ENCODE measurements at places on chromosomes 3 and 15. TPM values are rescaled to one million over a fixed set of nuclear protein-coding genes. Genes with fewer than 3 reads are reported as not detected.

- DNase-seq: no peak
These were observed 12.4 kb downstream of the MAP1A start for GRCh38 chr15:43529587-43530345.

DNA sequence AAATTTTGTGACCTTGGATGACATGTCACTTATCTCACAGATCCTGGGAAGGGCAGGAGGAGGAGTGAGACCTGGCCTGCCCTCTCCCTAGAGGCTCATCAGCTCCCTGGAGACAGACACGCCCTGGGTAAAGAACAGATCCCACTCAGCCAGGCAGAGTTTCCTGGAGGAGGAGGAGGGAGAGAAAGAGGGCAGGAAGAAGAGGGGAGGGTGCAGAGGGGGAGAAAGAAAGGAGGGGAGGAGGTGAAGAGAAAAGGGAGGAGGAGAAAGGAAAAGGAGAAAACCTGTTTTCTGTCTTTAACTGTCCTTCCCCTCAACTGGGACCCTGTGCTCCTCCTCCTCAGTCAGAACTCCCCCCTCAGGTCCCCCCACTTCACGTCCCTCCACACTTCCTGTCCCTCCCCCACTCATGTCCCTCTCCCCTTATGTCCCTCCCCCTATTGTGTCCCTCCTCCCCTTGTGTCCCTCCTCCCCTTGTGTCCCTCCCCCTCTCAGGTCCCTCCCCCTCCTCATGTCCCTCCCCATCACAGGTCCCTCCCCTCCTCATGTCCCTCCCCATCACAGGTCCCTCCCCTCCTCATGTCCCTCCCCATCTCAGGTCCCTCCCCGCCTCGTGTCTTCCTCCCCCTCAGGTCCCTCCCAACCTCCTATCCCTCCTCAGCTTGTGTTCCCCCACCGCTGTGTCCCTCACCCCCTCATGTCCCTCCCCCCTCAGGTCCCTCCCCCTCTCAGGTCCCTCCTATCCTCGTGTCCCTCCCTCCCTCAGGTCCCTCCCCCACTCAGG is 52.3 kb upstream of the CGNL1 start:
- peak; percentile 60 for DNase-seq

- peak; percentile 41 for DNase-seq
These were observed 143.2 kb upstream of the HACD2 start for GRCh38 chr3:123728014-123728413.

DNA sequence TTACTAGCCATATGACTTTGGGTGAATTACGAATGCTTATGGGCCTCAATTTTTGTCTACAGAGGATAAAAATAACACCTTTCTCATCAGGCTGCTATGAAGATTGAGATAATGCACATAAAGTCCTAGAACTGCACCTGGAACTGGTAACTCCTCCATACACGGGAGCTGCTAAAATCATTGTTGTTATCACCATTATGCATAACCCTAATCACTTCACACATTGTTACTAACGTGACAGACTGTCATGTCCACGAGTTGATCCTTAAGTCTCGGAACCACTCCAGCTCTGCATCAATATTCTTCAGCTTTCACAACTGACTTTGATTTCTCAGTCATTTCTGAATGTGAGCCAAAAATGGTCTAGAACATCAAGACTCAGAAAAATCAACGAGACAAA is 64.1 kb downstream of the RFTN1 start:
- no peak for DNase-seq

The CHRNB4 gene
- not detected for total RNA-seq

GRCh38 chr3:128922804-128923459 is 43.5 kb downstream of the ACAD9 start:
- no peak for DNase-seq

The MGA gene
- 48.3 TPM for total RNA-seq
